ENCODE measurements at places on chromosomes 12 and 14.

GRCh38 chr12:104467346-104467837 lies 10.6 kb downstream of the CHST11 start:
- no peak for DNase-seq

DNA sequence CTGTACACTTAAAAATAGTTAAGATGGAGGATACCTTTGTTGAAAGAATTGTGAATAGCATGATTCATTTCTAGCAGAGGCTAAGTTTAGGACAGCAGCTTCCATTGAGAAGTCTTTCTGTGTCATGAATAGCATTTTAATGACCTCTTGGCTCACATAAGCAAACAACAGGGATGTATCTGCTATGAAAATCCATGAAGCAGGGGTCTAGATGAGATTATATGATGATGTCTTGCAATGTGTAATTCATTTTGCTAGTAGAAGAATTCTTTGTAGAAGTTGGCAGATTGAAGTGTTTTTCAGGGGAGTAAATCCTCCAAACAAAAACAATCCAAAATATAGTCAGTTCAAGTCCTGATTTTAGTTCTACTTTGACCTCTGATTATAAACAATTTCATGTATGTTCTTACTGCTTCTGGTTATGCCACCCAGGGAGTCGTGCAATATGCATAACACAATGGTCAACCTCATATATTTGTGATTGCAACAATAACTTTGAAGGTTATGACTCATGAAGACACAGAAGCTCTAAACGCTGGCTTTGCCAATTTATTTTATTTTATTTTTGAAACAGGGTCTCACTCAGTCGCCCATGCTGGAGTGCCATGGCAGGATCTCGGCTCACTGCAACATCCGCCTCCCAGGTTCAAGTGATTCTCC lies 6.9 kb upstream of the RD3L start:
- no peak for DNase-seq

GRCh38 chr12:107843351-107844311 lies 69.1 kb downstream of the ASCL4 start:
- DNase-seq: no peak

- no peak for DNase-seq
Observed at GRCh38 chr14:75877292-75877691, 104.5 kb downstream of the TGFB3 start.

GRCh38 chr12:55060470-55060869 lies 40.7 kb downstream of the NEUROD4 start:
- no peak for DNase-seq
